ENCODE measurements at places on chromosomes 12 and 14. TPM values are rescaled to one million over a fixed set of nuclear protein-coding genes. Genes with fewer than 3 reads are reported as not detected.

- DNase-seq, result no peak
These were observed 22.8 kb upstream of the USP44 start for GRCh38 chr12:95573951-95574576.

GRCh38 chr14:54890788-54891187 lies 11.8 kb downstream of the GCH1 start:
- no peak for DNase-seq

GRCh38 chr14:64729386-64730060 lies 25.3 kb downstream of the PLEKHG3 start:
- DNase-seq, result no peak

- DNase-seq, result no peak
These were observed 888 bp upstream of the EEA1 start for GRCh38 chr12:92929983-92930382.

DNA sequence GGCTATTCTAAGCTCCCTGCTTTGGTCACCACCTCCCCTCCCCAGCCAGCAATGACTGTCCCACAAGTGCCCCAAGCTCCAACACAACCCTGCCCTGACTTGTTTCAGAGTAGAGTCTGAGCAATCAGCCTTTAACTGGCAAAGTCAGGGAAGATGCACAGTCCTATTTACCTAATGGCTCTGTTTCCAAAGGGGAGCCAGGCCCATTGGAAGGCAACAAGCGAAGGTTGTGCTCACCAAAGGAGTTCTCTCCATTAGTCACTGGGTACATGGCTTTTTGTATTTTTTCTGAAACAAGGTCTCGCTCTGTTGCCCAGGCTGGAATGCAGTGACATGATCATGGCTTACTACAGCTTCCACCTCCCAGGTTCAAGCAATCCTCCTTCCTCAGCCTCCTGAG lies 267.1 kb upstream of the CRY1 start:
- DNase-seq, result no peak

FAIM2 gene
- total RNA-seq, result 0.33 TPM

SLC17A8 gene
- total RNA-seq, result not detected

GRCh38 chr14:70807898-70808415 lies 1.4 kb downstream of the MAP3K9 start:
- peak; percentile 70 for DNase-seq

DNA sequence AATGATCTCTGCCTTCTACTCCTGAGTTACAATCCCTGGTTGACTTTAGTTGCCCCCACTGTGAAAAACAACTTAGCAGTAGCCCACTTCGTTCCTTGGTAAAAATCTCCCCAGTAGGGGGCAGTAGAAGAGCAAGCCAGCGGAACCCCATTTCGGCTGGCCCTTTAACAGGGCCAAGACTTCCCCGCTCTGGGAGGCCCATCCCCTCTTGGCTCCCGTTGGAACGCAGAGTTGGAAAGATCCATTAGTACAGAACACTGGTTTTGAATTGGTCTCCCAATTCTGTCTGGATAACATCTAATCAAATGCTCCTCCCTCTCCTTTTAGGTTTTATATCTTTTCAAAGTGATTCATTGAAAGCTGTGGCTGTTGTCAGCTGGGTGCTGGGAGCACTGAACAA lies 1133.3 kb downstream of the BCL11B start:
- DNase-seq, result peak; percentile 79
